ENCODE measurements at places on chromosomes 6 and 20.

DNA sequence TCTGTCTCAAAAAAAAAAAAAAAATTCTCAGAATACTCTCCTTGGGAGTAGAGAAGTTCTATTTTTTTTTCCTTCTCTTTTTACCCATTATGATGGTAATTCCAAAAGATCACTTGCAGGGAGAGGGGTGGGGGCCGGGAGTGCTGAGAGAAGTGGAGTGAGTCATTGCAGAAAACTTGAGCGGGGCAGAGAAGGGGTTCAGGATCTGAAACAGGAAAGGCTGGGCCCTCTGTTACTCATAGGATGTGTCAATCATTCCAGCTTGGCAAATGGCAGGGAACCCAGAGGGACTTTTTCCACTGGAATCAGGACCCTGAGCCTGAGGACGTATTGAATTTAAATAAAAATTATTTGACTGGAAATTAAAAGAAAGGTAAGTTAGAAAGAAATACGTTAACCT lies 111.4 kb upstream of the ARMC2 start:
- no peak for DNase-seq

GRCh38 chr6:136742125-136742524 lies 50.2 kb downstream of the MAP3K5 start:
- no peak for DNase-seq

GRCh38 chr20:4326195-4327065 lies 311.1 kb upstream of the RNF24 start:
- DNase-seq = no peak

- DNase-seq = no peak
Measured at GRCh38 chr20:63342561-63343459, 18.3 kb downstream of the CHRNA4 start.

- DNase-seq = no peak
Measured at GRCh38 chr6:18511211-18511610, 124.1 kb downstream of the RNF144B start.

DNA sequence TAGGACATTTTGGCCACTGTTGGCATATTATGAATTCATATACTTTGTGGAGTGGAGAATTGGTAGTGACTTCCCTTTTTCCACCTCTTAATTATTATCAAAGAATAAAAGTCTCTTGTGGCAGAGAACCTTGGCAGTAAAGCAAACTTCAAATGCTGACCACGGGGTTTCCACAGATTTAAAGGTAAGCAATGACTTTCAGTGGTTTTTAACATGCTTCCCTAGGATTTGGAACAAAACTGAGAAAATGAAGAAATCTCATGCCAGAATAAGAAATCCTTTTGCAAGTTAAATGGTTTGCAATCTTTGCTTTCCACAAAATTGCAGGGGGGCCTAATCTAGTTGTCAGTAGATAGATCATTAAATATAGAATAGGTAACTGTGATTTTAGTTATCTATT lies 2.0 kb upstream of the SDC4 start:
- no peak for DNase-seq

DNA sequence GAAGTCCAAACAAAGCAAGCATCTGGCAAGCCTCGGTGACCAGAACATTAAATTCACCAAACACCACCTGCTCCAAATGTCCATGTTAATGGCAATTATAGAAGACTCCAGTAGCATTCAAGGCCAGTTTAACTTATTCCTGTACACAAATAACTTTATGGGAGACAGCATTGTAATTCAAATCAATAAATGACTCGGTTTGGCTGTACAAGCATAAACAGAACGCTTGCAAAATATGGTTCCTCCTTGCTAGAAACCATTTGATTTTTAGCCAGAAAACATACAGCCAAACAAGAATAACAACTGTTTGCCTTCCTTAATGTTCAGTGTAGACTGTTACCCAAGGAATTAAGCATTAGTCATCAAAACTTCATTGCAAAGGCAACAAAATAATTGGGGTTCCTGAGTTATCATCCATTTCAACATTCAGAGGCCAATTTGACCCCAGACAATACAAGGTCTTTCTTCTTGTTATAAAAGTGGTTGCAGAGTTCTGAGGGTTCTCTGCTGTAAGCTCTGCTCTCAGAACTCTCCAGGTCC lies 125.1 kb downstream of the BFSP1 start:
- DNase-seq = no peak

DNA sequence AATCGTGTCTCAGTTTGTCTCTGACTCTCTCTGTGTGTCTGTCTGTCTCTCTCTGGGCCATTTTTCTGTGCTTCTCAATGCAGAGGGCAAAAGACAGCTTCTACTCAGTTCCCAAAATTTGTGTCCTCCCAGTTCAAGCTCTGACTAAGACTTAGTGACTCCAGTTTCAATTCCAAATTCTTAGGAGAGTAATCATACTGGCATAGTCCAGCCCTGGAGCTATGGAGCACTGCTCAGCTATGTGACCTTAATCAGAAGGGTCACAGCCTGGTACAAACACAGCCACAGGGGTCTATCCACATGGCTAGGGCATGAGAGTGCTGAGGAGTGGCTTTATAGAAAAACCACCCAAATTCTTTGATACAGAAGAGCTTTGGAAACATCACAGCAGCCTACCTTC lies 91.9 kb downstream of the FOXF2 start:
- DNase-seq = no peak

GRCh38 chr6:112086744-112087135 lies 542 bp downstream of the TUBE1 start:
- no peak for DNase-seq

- DNase-seq = no peak
Measured at GRCh38 chr6:112579601-112580000, 232.5 kb downstream of the RFPL4B start.

DNA sequence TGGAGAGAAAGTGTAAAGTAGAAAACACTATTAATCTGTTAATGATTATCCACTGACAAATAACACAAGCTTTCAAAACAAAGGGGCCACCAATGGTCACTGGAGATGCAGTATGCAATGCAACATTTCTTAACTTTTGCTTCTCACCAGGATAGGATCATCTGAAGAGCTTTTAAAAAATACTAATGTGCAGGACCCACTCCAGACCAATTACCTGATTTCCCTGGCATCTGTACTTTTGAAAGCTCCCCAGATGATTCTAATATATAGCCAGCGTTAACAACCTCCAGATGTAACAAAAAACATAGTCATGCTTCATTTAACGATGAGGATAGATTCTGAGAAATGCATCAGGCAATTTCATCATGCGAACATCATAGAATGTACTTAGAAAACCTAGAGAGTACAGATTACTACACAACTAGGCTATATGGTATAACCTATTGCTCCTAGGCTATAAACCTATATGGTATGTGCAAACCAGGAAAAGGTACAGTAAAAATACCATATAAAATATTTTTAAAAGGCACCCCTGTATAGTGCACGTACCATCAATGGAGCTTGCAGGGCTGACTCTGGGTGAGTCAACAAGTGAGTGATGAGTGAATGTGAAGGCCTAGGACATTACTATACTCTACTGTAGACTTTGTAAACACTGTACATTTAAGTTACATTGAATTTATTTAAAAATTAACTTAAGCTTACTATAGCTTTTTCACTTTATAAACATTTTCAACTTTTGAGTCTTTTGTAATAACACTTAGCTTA lies 69.2 kb downstream of the ATG5 start:
- DNase-seq = no peak

GRCh38 chr6:36493319-36493718 lies 50.5 kb downstream of the KCTD20 start:
- no peak for DNase-seq

DNA sequence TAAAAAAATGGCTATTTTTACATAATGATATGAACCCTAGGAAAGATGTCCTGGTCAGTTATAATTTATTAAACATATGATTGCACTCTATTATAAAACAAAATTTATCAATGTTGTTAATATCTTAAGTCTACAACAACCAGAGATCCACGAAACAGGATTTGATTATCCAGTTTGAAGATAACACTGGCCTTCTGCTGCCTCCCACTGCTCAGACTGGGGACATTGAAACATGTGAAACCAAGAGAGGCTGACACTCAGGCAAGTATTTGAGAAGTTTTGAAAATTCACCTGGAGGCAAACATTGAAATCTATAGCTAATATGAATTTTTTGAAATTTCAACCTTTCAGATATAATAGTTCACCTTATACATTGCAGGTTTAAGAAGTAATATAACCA lies 219.3 kb upstream of the HSF2 start:
- no peak for DNase-seq

- no peak for DNase-seq
Measured at GRCh38 chr6:122681705-122682104, 71.5 kb downstream of the PKIB start.

DNA sequence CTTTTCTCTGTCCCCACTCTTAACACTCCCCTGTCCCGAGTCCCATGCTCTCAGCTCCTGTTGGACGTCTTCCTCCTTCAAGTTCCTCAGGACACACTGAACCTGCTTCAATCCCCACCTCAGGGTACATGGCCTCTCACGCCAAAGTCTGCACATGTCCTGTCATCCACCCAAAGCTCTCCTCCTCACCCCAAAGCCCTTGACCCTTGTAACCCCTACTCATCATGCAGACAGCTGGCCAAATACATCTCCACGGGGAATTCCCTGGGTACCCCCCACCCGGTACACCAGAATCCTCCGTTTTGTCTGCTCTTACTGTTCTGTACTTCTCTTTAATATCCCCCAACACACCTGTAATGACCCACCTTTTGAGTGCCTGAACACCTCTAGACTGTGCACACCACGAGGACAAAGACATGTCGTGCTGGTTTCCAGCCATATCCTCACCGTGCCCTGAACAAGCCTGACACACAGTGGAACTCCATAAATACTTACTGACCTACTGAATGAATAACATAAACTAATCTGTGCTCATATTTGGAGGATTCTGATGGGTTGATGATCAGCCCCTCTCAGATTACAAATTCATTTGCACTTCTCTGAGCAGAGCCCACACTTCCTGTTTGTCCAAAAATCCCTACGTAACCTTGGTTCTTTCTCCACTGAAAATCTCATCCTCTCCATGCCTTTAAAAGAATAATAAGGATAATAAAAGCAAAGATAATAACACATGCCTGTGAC lies 66.8 kb upstream of the EYA2 start:
- DNase-seq = no peak

DNA sequence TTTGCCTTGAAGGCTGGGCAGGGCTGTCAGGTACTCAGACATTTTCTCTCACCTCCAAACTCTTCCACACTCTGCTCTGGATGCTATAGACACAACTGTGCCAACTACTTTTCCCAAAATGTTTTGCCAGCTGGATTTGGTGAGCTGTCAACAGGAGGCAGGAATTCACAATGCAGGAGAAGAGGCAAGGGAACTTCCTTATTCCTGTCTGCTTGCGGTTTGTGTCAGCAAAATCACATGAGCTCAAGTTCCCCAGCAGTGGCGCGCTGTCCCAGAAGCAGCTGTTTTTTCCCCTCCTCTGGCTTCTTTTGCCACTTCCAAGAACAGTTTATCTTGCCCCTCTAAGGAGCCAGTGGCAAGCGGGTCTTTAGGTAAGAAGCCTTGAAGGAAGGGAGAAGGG lies 608.2 kb downstream of the PRKN start:
- no peak for DNase-seq

GRCh38 chr20:13671512-13671911 lies 32.8 kb upstream of the TASP1 start:
- no peak for DNase-seq

All from stimulated activated CD4-positive, alpha-beta T cell treated with anti-CD3 and anti-CD28 coated beads, Interleukin-15, amount 100 ng/mL, for 1 hour (primary cell).